CD4-positive, alpha-beta T cell treated with Interleukin-15 for 4 hours (primary cell): ENCODE measurements at places on chromosomes 12 and 14.

DNA sequence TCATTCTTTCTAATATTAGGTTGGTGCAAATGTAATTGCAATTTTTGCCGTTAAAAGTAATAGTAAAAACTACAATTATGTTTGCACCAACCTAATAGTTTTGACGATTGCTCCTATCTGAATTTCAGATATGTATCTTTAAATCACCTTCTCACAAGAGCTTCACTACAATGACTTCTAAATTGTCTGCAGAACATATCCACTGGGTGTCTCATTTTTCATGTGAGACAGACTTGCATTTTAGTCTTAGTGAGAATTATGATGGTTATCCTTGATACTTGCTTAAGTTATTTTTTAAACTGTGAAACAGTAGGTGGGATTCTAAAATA is 84.6 kb downstream of the ITPR2 start:
- no peak for DNase-seq

DNA sequence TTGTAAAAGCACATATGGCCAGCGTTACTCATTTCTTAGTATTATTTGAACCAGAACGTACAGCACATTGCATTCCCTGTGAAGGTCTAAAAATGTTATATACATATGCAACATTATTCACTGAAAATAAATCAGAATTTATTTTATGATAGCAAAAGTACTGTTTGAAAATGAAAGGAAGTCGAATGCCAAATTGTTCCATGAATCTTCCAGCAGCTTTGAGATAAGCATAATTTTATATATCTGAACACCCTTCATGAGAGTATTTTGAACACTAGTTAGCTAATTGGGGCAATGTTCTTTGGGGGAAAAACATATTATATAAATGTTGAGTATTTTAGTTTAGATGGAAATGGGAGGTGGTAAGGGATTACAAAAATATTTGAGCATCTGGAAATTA is 300.7 kb upstream of the SYT1 start:
- DNase-seq = no peak

- peak; percentile 47 for DNase-seq
These were observed 1.5 kb downstream of the KRT8 start for GRCh38 chr12:52903285-52903854.

DNA sequence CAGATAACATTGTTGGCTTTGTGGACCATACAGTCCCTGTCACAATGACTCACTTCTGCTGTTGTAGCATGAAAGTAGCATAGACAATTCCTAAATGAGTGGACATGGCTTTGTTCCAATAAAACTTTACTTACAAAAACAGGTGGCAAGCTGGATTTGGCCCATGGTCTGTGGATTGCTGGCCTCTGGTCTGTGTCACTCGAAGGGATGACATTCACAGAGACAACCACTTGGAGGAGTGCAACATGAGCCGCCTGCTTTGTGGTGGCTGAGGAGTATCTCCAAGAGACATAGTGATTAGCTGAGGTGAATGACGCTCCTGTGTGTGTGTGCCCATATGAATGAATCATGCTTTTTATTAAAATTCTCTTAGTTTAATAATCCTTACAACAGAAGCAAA is 81.3 kb upstream of the NRXN3 start:
- DNase-seq = no peak

- DNase-seq = no peak
These were observed 219.3 kb upstream of the HMGA2 start for GRCh38 chr12:65605019-65605418.

- no peak for DNase-seq
These were observed 251.3 kb upstream of the RPL10L start for GRCh38 chr14:46902837-46903236.

DNA sequence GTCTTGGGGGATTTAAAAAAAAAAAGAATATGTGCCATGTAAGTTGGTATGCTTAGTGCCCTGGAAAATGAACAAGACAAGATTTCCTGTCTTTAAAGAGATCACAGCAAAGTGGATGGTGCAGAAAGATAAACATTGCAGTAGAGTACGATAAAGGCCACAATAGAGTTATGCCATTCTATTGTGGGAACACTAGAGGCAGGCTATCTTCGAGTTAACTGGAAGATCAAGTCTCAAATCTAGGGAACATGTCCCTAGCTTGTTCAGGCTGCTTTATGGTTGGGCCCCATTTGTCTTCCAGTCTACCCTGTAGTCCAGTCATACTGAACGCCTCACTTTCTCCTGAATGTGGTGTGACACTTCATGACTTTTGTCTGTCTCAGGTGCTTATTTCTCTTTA is 18.7 kb upstream of the CCT2 start:
- DNase-seq = no peak

DNA sequence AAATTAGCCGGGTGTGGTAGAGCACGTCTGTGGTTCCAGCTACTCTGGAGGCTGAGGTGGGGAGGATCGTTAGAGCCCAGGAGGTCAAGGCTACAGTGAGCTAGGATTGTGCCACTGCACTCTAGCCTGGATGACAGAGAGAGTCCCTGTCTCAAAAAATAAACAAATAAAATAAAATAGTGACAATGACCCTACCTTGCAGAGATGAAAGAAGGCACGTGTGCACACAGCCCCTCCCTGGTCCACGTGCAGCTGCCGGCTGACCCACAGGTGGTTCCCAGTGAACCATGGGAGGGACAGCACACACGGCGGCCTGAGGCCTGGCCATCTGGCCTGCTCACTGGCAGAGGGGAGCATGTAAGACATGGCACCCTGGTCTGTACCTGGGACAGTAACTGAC is 4.7 kb downstream of the HHIPL1 start:
- no peak for DNase-seq

DNA sequence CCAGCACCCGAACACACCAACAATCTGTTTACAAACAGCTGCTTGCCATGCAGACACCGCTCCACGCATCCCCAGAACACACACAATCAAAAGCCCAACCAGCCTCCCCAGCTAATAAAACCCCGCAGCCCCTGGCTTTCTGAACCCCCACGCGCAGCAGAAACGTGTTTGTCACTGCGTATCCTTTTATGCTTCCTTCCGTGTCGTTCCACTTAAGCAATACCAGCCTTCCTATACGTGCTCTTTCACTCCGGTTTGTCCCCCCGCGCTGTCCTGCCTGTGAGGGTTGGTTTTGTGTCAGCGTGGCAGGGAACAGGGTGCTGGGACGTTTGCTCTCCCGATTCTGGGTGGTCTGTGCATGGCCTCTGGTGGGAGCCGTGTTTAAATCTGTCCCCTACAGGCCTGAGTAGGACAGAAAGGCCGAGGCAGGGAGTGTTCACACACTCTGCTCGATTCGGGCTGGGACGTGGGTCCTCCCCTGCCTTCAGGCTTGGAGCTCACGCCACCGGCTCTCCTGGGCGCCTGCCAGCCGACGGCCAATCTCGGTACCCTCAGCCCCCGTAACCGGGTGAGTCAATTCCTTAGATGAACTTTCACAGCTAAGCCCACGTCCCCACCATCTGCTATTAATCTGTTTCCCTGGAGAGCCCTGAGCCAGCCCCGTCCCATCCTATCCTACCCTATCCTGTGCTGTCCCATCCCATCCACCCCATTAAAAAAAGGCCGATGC is 60.0 kb downstream of the NOC4L start:
- no peak for DNase-seq

DNA sequence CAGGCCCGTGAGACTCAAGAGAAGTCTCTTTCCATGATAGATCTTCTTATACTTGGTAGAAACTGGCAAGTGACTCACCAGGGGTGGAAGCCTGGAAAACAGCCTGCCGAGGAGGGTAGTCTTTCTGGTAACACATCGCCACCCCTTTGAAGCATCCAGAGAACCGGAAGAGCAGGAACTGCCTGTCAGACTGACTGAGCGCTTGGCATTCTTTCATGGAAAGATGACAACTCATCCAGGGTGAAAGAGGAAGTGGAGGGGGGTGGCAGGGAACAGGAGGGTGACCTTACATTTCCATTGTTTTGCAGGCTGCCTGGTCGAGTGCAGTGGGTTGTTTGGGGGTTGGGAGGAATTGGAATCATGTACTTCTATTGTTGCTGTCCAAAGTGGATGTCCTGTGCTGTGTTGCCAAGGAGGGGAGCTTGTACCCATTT is 34.5 kb downstream of the PRKCH start:
- DNase-seq = peak; percentile 72

DNA sequence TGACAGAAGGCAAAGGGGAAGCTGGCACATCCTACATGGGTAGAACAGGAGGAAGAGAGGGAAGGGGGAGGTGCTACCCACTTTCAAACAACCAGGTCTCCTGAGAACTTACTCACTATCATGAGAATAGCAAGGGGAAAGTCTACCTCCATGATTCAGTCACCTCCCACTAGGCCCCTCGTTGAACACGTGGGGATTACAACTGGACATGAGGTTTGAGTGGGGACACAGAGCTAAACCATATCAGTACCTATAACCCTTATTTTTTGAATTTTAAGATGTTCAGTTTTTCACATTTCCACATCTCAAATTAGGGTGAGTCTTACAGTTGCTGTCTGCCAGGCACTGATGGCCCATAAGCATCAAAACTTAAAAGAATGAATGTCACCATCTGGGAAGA is 80.2 kb upstream of the ST8SIA1 start:
- DNase-seq = no peak

GRCh38 chr12:96208346-96208745 is 14.2 kb downstream of the ELK3 start:
- DNase-seq = no peak

DNA sequence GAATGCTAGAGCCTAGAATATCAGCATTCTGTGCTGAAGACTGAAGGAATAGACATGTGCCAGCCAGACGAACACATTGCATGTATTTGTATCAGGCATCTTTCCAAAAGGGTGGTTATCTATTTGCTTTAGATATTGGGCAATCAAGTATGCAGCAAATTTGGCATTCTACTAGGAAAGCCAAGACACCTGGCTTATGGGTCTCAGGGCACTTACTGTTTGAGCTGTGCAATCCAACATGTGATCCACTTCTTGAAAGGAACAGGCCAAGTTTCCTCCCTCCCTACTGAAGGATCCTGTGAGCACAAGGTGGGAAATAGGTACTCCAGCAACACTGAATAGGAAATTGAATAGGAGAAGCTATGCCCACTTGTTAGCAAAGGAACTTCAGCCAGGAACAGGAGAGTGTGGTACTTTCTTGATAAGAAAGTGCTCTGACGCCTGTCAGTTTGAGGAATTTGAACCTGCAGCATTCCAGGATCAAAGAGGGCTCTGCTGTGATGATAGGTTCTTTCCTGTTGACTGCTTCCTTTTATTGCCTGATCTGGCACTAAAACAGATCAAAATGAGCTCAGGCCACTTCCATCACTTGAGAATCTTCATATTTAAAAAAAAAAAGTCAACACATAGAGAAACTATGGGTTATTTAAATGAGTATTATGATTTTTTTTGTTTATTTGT is 20.6 kb downstream of the OR6S1 start:
- DNase-seq = no peak

GRCh38 chr12:68521321-68521839 is 89.3 kb upstream of the RAP1B start:
- no peak for DNase-seq

GRCh38 chr14:104195878-104196277 is 57.5 kb downstream of the KIF26A start:
- DNase-seq = no peak

GRCh38 chr12:82099216-82099615 is 259.0 kb downstream of the CCDC59 start:
- DNase-seq = no peak

DNA sequence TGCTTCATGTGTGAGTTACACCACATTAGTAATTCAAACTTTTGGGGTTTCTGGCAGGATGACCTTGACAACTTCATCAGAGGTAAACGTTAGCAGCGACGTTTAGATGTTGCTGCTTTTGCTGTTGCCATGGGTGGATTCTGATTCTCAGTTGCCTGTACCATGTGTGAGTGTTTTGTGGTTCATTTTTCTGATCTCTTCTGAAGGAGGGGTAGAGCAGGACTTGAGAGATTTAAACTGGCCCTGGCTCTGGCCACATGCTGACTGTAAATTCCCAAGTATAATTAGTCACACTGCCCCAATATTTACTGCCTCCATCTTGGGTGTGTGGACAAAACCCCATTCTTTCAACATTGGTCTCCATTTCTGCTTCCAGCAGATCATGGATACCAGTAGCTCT is 110.4 kb downstream of the ETV6 start:
- DNase-seq = no peak

- DNase-seq = no peak
These were observed 66.2 kb downstream of the NTF3 start for GRCh38 chr12:5498076-5498475.

DNA sequence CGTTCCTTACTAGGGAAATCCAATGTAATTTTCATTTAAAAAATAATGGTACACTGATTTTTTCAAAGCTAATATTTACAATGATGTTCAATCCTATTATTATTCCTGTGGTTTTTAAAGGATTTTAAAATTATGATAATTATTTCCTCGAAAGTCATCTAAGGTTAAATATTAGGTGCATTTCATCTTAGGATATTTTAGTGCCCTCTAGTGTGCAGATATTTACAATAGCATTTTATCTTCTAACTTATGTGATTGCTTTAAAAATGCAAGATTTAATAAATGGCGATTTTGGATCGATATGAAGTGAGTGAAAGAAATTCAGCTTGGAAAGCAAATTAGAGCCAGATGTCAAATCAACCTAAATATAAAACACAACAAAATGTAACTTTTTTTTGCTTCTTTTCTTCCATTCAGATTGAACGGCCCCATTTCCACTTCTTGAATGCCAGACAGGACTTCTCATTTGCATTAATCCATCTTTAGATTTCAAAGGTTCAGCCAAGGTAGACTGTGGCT is 293.5 kb downstream of the SLC6A15 start:
- no peak for DNase-seq

DNA sequence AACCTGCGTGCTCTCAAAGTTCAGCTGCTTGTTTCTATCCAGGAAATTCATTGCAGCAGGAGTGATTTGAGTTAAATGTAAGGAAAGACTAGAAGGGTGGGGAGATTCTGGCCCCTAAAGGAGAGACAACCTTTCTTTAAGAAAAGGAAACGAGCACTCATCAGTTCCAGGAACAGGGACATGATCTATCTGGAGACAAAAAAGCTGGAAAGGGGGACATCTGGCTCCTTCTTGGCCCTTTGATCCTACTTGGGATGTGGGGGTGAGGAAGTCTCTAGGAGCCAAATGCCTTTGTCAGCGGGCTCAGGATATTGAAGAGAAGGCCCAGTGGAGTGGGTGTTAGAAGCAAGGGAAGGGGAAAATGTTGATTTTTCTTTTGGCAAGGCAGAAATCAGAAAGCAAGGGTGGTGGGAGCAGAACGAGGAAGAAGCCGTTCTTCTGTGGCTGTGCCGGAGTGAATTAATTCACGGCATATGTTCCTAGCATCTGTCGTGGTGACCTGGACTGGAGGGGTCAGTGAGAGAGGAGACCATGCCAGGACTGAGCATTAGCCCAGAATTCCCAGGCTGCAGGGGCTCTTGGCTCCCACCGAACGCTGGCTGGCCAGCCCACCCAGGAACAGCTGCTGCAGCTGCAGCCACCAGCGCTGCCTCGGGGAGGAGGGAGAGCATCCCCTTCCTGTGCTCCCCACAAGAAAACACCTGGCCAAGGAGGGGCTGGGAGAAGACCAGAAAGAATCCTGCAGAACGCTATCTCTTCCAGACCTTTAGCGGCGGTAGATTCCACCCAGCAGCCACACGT is 62.8 kb upstream of the GPATCH2L start:
- no peak for DNase-seq
